ENCODE measurements at places on chromosomes 11 and 22.

DNA sequence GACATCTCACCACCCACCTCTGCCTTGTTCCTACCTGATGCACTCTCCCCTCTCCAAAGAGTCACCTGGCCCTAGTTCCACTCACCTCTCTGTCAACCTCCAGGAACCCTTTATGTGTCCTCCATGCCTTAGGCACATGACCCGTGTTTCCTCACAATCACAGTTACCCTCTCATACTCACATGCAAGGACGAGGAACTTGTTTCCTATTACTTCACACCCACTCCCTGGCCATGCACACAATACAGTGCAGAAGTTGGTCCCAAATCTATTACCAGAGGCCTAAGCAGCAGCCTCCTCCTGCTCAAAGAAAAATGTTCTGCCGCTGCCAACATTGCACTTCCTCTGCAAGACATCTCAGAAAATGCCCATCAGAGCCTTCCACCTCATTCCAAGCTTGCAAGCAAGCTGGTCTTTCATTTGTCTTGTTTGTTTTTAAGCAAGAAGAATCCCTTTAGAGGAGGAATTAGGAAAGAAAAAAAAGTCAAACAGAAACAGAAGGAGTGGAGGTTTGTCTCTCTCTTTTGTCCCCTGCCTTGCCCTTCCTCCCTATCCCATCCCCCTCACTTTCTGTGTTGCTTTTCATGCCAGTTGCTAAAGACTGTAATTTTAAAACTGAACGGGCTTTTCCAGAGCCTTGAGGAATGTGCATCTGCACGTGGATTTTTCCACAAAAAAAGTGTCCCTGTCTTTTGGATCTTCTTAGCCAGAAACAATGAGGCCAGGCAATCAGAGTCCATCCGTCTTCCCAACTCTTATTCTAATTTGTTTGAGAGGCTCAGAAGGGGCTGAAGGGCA, 63.4 kb downstream of the KCNJ1 start:
- DNase-seq: no peak

DNA sequence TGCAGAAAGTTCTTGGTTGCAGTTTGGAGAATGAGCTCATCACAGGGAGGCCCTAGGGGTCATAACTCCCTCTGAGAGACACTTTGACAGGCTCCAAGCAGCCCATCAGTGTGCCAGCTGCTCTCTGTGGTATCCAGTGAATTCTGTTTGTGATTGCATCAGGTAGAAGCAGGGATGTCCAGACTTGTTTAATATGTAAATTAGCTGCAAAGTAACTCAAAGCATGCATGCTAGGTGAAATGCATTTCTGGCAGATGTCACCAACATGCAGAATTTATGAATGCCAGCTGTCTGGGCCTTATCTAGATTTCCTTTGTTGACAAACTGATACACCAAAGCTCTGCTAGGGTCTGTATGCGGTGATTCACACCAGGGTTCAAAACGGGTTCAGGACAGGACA, 123.6 kb upstream of the MTNR1B start:
- no peak for DNase-seq

DNA sequence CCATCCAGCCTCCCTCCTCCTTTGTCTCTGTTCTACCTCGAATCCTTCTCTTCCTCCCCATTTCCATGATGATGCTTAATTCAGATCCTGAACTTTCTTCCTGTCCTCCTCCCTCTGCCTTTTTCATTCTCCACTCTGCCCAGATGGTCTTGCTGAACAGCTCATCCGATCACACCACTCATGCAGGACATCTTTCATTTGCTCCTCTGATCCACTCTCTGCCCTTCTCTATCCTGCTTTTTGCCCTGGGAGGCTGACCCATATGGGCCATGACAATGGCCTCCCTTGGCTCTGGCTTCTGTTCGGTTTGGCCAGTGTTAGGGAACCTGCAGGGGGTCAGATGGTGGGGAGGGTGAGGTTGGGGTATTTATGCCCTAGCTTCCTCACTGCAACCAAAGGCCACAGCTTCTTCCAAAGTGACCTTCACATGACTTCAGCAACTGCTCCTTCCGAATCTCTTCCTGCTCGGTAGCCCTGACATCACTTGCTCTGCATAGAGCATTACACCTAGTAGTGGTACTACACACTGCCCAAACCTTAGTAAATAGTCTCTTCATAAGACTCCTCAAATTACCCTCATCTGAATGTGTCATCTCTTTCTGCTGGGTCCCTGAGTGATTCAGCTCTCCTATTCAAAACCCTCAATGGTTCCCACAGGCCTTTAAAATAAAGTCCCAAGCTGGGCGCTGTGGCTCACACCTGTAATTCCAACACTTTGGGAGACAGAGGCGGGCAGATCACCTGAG, 32.7 kb upstream of the MICAL2 start:
- no peak for DNase-seq

DNA sequence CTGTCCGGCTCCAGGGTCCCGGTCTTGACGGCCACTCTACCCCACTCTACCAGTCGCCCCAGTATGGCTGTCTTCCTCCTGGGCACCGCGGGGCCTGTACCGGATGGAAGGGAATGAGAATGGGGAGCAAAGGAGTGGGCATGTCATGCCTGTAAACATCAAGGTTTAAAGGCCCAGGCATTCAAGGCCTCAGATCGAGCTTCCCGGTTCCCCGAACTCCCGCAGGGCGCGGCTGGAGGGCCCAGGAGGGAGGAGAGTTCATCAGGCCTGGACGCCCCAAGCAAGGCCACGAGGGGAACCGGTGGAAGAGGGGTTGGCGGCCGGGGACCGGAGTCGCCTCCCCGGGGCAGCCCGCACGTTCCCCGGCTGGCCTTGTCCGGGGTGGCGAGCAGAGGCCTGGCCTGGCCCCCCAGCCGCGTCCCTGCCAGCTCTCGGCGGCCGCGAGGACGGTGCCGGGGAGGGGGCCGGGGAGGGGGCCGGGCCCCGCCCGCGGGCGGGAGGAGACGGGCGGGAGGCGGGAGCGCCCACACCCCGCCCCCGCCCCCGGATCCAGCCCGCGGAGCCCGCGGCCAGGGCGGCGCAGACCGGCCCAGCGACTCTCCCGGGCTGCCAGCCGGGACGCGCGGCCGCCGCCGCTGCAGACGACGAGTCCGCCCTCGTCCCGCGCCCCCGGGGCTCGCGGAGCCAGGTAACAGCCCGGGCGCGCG, at the start of gene CDC42EP1:
Gene CDC42EP1, plus strand, starts transcription at position 580 of the 707 bp plus-strand sequence. CDS start 5,870 bp downstream, outside the sequence.
- no peak for DNase-seq

DNA sequence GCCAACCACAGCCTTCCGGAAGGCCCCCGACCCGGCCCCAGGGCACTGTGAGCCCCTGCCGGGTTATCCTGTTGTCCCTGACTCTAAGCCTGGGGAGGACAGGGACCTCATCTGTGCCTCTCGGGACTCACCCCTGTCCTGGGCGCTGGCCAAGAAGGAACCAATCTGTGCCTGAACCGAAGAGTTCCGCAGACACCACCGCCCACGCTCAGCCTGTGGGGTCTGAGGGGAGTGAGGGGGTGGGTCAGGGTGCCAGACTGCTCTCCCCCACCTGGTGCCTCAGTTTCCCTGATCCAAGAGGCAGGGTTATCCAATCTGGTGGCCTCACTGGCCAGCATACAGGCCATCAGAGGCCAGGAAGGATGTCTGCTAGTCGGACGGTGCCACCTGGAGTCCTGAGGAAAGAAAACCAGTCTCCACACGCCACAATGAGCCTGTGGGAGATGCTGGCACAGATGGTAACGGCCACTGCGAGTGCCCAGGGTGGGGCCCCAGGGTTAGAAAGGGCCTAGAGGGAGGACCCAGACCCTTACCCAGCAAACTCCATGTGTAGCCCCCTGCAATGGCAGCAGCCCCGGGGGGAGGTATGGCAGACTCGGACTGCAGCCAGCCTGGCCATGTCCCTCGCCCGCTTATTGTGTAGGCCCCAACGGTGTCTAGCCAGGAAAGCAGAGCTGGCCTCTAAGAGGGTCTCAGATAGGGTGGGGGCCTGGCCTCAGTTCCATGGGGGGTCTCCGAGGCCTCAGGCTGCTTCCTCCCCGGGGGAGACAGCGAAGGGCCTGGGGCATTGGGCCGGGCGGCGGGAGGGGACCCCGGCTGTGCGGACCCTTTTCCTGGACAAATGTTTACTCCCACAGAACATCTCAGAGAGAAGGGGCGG, 827 bp upstream of the TNNT3 start:
- DNase-seq: no peak
